ENCODE measurements at places on chromosomes 12 and 14.

DNA sequence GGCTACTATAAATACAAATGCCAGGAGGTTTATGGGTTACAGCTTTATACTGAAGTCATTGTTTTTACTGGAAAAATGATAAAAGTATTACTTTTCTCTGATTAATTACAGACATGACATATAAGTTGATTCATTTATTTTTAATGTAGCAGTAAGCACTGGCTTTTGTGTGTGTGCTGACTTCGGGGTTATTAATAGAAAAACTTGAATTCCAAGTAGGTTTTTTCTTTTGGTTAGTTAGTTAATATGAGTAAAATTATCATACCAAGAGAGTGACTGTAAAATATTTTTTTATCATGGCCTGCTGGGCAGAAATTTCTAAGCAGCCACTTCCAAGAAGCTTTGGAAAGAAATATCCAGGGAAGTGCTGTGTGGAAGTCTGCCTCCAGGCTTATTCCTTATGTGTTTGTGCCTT, 56.4 kb downstream of the IFT81 start:
- DNase-seq = no peak

- no peak for DNase-seq
Measured at GRCh38 chr14:21215879-21216251, 53.4 kb downstream of the HNRNPC start.

GRCh38 chr14:67934087-67934486, 114.5 kb downstream of the RAD51B start:
- peak; percentile 61 for DNase-seq

- no peak for DNase-seq
Measured at GRCh38 chr12:111741235-111741812, 25.4 kb upstream of the ALDH2 start.

DNA sequence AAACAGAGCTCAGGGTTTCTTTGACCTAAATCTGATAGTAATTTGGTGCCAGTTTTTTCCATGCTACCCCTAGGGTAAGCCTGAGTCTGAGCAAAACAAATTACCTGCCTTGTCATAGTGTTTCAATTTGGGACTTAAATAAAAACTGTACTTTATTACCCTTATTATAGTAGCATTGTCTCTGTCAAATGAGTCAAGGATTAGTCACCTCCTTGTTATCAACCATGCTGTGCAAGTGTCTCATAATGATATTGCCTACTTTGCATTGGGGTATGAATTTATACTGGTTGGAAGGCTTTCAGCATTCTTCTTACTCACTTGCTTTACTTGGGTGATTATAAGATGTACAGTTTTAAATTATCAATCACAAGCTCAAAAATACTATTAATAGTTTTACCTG, 380.0 kb downstream of the LRFN5 start:
- no peak for DNase-seq

GRCh38 chr12:77725611-77726010, 105.1 kb upstream of the NAV3 start:
- no peak for DNase-seq

DNA sequence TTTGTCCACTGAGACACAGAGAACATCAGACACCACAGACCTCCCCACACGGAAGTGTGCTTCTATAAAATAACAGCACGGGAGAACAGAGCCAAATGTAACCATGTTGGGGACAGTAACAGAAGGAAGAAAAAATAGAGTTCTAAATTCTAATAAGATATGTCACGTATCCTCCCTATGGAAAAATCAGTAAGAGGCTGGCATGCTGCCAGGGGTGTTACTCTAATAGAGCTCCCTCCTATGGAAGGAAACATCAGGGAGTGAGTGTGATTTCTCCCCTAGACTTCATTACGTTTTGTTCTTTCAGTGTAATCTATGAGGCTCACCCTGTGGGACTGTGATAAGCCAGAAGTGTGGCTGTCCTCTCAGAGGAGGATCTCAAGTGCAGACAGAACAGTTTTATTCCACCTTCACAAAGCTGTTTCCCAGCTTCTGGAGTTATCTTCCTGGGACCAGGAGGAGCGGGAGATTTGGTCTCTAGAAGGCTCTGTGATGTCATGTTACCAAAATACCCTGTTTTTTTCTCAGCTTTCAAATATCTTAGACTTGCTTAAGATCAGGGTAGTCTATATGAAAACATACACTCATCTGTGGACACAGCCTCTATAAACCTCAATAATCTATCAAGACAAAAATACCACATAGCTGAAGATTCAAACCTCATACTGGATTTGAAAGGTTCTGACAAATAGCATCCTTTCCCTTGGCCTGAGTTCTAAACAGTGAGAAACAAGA, 69.3 kb downstream of the ZFC3H1 start:
- DNase-seq = no peak

- DNase-seq = no peak
Measured at GRCh38 chr12:116314477-116314876, 37.0 kb upstream of the MED13L start.

DNA sequence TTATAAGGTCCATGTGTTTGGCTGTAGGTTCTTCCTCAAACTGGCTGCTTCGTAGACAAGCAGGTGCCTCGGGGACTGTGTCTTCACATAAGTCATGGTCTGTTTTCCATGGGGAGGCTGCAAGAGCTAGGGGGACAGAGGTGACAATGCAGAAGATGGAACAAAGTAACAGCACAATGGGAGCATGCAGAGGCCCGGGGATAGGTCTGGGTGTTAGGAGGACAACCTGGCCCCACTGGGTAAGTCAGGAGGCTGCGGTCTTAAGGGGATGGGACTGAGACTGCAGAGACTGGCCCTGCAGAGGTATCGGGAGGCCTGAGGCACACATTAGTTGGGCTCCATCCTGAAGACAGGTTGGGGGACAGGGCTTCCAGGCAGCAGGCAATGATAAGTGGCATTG, 88.9 kb downstream of the NTF3 start:
- DNase-seq = no peak

- DNase-seq = peak; percentile 82
Measured at GRCh38 chr14:64510825-64511671, 6.5 kb downstream of the ZBTB1 start.

DNA sequence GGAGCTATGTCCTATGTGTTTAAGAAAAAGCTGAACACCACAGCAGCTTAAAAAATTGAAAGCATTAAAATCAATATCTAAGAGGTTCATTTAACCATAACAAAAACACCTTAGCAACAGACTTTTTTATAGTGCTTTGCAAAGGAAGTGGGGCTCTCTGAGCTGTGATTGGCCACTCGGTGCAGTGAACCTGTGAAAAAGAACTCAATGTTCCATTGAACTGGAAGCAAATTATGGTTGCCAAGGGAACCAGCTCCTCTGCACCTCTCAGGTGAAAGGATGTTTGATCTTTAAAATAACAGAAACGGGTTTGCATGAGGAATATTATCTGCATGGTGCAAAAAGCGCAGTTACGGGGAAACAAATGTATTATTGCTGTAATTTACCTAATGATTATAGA, 149.4 kb downstream of the SNAPC1 start:
- DNase-seq = peak; percentile 22

DNA sequence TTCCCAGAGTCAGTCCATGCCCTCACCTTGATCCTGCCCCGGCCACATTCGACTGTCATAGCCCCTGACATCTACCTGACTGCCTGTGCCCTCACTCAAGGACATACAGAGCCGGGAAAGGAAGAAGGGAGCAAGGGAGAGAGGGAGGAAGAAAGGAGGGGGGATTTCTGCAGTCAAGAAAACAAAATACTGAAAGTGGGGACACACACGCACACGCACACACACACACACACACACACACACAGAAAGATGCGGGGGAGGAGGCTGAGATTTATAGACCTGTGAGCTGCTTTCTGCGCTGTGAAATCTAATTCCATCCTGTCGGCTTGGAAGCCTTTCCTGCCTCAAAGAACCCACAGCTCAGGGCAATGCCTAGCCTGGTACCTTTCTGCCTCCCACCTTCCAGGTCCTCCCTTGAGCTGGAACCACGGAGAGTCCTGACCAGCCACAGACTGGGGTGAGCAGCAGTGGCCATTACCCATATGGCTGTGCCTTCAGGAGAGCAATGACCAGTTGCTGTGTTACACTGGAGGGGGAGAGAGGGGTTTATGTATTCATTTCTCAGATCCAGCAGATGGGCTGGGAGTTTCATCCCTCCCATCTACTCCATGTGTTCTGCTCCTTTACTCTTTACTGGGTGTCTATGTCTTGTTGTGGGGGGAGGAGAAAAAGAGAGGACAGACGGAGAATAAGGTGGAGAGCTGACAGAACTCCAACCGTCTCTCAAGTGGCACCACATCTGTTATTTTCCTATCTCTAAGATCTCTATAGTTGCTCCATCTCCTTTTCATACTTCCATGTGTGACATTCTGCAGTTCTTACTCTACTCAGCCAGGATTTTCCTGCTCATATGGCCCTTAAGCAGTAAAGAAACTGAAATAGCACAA, 12.9 kb downstream of the C14orf93 start:
- no peak for DNase-seq

- no peak for DNase-seq
Measured at GRCh38 chr12:107125833-107126232, 32.5 kb upstream of the CRY1 start.

- DNase-seq = peak; percentile 17
Measured at GRCh38 chr12:27009881-27010301, 4.3 kb downstream of the TM7SF3 start.

- DNase-seq = no peak
Measured at GRCh38 chr12:98421316-98421715, 94.1 kb upstream of the TMPO start.

DNA sequence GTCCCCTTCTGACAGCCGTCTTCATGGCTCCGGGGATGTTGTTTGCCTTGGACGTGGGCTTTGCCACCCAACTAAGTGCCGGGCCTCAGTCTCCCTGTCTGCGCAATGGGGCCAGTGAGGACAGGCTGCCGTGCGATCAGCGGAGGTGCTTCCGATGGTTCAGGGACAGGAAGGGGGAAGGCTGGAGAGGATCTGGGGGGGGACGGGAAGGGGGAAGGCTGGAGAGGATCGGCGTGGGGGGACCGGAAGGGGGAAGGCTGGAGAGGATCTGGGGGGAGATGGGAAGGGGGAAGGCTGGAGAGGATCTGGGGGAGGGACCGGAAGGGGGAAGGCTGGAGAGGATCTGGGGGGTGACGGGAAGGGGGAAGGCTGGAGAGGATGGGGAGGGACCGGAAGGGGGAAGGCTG, 3.4 kb downstream of the MMP17 start:
- DNase-seq = no peak

DNA sequence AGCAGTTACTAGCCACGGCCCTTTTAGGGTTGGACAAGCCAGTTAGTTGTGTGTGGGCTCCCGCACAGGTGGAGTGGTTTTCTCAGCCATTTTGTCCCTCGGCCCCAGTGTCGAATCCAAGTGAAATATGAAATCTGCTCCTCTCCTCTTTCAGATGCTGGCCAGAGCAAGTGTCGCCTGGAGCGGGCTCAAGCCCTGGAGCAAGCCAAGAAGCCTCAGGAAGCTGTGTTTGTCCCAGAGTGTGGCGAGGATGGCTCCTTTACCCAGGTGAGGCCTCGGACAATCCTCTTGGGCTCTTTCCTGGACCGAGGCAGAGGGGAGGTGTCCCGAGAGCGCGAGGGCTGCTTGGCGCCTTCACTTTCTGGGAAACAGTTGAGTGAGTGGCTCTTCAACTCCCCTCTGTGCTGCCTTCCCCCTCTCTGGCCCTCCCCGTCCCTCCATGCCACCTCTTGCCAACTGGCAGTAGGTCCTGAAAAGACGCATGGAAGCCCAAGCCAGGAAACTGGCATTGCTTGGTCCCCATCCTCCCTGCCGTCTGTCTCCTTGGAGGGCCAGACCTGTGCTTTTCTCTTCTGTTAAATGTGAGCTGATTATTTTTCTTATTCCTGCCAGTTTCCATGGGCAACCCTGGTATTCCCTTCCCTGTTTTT, 74.2 kb downstream of the SMOC1 start:
- no peak for DNase-seq

DNA sequence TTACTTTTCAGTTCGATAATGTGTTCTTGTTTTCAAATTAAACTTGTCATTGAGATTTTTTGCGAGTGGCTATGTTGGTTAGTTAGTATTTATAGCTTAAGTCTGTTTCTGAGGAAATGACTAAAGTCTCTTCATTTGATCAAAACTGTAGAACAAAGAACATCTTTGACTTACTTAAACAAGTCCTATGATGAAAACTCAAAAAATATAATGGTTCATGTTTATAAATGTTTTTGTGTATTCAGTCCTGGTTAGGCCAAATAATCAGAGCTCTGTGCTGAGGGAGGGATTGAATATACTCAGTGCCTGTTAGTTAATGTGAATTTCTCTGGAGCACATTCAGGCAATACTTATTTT, 51.7 kb downstream of the PPFIBP1 start:
- no peak for DNase-seq

DNA sequence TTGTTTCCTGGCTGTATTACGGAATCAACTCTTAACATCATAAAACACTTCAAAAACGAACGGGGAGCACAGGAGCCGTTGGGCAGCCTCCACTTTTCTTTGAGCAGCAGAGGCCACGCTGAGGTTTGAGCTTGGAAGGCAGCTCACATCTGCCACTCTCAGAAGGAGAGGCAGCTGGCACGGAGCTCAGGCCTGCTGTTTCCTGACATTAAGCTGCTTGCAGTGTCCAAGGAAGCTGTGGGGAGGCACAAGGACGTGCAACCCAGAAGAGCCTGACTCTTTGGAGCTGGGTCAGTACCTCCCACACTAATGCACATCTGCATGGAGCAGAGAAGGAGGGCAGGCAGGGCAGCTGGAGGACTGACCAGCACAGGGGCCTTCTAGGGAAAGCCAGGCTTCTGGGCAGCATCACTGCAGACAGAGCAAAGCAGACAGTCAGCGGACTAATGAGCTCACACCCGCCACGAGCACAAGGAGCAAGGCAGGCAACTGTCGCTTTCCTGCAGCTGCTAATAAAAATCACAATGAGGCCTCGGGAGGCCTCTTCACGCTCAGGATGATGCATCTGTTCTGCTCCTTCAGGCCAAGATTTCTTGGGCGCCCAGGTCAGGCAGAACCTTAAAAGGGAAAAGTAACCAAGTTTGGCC, 211.1 kb downstream of the GLT1D1 start:
- DNase-seq = no peak

DNA sequence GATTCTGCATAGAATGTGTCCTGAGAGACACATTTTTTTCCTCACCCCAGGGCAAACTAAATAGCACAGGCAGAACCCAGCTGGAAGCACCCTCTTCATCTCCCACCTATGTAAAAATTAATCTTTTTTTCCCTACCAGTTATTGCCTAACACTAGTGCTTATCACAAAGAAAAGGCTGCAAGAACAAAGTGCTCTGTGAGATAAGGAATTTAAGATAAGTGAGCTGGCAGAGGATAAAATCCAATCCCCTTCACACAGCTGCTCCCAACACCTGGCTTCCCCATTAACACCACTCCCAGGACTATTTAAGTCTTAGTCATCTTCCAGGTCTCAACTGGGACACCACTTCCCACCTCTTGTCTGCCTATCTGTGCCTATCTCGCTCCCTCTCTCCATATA, 75.2 kb downstream of the TTC9 start:
- no peak for DNase-seq

DNA sequence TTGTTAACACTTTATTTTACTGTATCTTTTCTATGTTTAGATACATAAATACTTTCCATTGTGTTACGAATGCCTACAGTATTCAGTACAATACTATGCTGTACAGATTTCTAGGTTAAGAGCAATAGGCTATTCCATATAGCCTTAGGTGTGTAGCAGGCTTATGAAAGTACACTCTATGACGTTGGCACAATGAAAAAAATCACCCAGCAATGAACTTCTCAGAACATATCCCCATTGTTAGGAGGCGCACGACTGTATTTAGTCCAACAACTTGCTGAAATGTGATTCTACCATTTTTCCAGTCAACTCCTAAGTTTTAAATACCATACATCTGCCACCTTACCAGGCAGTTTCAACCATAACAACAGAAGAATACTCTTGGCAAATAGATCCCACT, 1.8 kb downstream of the PARP11 start:
- peak; percentile 44 for DNase-seq

GRCh38 chr12:85441741-85442140, 161.7 kb downstream of the ALX1 start:
- DNase-seq = no peak
